Pons (tissue), 1 donor: ENCODE measurements at places on chromosomes 1 and 21.

GRCh38 chr21:44345495-44345894 is 6.3 kb upstream of the CFAP410 start:
- DNase-seq = no peak

DNA sequence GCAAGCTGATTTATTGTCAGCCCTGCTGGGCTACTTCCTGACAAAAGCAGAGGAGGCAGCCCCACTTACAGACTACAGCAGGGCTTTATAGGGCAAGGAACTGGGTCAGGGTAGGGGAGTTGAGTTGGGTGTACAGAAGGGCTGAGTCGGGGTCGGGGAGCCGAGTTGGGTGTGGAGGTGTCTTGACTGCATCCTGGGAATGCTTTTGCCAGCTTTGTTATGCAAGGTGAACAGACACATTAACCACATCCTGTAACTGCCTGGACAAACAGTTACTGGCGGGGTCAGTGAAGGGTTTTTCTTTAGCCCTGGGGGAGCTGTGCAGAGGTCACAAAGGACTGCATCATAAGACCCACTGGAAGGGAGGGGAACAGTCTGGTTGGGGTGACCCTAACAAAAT is 39.1 kb upstream of the GBP5 start:
- DNase-seq = no peak

GRCh38 chr1:156845953-156846545 is 12.9 kb downstream of the INSRR start:
- DNase-seq = no peak

GRCh38 chr1:201126832-201127754 is at the start of gene ASCL5:
TSS of gene ASCL5 (minus strand) at chr1:201127184. CDS start at chr1:201115372, 11,812 bp downstream.
- DNase-seq = no peak

GRCh38 chr21:38178653-38179470 is 77.9 kb upstream of the KCNJ15 start:
- DNase-seq = no peak

DNA sequence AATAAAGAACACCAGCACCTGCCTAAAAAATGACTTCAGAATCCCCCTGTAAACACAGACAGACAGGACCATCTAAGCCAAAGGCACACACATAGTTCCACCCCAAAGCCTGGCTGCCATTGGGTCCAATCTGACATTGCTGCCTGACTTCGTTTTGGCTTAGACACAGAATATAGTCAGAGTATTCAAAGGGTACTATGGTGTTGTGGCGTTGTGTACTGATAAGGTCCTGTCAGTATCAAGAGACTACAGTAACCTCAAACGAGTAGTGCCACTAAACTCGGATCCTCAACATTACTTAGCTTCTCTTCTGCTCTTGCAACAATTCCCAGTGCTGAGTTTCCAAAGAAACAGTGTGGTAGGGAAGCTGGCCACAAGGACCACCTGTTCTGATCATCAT is 169.3 kb upstream of the NR5A2 start:
- DNase-seq = no peak

- peak; percentile 85 for DNase-seq
Observed at GRCh38 chr1:55155522-55155921, 59.6 kb downstream of the USP24 start.

- DNase-seq = no peak
Observed at GRCh38 chr1:173280899-173281660, 73.9 kb upstream of the TNFSF4 start.

DNA sequence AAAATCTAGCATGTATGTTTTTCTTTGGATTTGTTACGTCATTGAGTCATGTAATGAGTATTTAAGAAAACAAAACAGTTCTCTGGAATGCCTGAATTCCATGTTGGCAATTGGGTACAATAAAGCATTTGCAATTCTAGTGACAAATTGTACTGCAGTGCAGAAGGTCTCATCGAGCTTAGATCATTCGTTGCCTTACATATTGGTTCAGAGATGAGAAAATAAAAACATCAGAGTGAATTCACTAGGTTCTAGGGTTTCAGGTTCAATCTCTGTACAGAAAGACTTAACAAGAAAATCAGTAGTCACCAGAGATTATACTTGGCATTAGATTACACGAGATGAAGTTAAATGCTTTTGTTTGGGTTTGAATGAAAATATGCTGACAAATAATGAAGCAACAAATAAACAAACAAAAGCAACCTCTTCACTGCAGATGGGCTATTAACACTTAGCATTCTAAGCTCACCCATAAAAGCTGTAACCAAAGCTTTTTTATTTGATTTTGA is 124.7 kb downstream of the RYR2 start:
- no peak for DNase-seq
